ENCODE measurements at places on chromosomes 11 and 22. TPM values are rescaled to one million over a fixed set of nuclear protein-coding genes. Genes with fewer than 3 reads are reported as not detected.

DNA sequence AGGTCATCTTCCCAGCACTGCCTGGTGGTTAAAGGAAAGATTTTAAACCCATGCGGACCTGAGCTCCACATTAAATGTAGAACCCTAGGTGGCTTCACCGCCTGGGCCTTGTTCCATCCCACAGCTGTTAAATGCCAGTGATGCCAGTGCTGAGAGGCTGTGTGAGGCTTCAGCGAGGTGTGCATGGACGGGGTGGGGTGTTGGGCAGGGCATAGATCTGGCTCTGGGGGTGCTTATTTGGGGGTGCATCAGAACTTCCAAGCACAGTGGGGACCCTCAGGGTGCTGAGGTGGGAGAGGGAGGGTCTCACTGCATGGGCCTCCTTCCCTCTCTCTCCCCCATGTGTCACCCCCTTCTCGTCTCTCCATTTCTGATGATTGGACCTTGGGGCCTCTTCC, 90.1 kb upstream of the B3GAT1 start:
- DNase-seq: no peak
- no peak overlapping the region for H3K27ac ChIP-seq
- no peaks in the 10 kb centered on the region for H3K27me3 ChIP-seq
- no peak overlapping the region for H3K4me3 ChIP-seq
- H3K36me3 ChIP-seq: no peaks in the 10 kb centered on the region

- H3K27me3 ChIP-seq: no peaks in the 10 kb centered on the region
- H3K36me3 ChIP-seq: no peaks in the 10 kb centered on the region
- H3K27ac ChIP-seq: no peak overlapping the region
- no peak for DNase-seq
These were observed 25.6 kb upstream of the SORL1-AS1 start for GRCh38 chr11:121478226-121478894.

DNA sequence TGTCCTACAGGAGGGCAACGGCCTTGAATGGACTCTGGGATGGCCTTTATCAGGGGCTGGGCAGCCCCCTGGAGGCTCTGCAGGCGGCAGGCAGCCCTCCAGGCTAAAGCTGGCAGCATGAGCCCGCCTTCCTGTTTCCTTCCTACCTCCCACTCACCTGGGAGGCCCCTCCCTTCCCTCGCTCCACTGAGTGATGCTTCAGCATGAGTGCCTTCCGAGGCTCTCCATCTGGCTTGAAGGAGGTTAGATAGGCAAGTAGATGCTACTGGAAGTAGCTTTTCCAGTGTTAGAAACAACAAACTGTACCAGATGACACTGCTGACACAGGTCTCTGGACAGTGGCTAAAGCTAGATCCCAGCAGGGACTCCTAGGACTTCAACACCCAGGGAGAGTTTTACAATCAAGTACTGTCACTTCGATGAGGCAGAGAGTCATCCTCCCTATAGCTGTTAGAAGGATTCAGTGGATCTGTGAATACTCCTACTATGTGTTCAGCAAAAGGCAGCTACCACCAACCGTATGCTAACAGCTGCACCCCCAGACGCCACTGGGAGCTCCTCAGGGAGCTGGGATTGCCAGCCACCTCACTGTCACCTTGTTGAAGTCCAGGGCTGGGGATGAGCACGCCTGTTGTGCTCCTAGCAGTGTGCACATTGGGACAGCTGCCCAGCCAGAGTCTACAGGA, 4.1 kb upstream of the SLC25A1 start:
- H3K27me3 ChIP-seq: no peaks in the 10 kb centered on the region
- no peaks in the 10 kb centered on the region for H3K36me3 ChIP-seq
- no peak overlapping the region for H3K4me3 ChIP-seq
- H3K4me1 ChIP-seq: peaks cover 17% of the 10 kb centered on the region
- H3K27ac ChIP-seq: no peak overlapping the region
- no peak for DNase-seq

DNA sequence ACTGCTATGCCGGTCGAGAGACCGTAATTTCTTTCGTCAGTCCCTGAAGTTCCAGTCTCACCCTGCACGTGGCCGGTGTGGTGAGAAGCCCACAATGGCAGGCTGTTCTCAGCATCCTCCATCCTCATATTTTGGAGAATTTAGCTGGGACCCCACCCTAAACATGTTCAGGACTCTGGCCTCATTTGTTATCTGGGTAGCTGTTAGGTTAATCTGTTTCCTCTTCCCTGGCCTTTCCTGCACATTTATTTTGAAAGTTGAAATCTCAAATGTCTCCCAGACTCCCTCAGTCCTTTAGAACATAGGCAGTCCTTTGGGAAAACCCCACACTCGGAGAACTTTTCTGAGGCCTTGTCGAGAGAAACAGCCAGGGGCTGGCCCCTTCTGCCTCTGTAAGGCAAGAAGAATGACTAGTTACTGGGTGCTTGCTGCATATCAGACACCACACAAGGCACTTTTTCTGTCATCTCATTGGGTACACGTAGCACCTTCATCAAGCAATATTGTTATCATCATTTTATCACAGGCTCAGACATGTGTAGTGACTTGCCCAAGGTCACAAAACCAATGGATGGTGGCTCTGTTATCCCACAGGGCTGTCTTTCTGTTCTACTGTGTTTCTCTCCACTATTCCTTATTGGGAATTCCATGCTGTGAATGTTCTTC, 109.3 kb upstream of the CRYBB3 start:
- H3K36me3 ChIP-seq: no peaks in the 10 kb centered on the region
- no peak for DNase-seq
- no peak overlapping the region for H3K4me3 ChIP-seq
- no peak overlapping the region for H3K27ac ChIP-seq

Gene SEPTIN3
- total RNA-seq: not detected

Gene ANAPC15
- total RNA-seq: 15.1 TPM

- no peaks in the 10 kb centered on the region for H3K4me1 ChIP-seq
- no peak overlapping the region for H3K4me3 ChIP-seq
- no peaks in the 10 kb centered on the region for H3K27me3 ChIP-seq
- peaks cover 92% of the 10 kb centered on the region for H3K36me3 ChIP-seq
- H3K27ac ChIP-seq: no peak overlapping the region
These were observed 11.7 kb downstream of the ZNF195 start for GRCh38 chr11:3367221-3367620.

Gene MOB2
- 28.7 TPM for total RNA-seq

DNA sequence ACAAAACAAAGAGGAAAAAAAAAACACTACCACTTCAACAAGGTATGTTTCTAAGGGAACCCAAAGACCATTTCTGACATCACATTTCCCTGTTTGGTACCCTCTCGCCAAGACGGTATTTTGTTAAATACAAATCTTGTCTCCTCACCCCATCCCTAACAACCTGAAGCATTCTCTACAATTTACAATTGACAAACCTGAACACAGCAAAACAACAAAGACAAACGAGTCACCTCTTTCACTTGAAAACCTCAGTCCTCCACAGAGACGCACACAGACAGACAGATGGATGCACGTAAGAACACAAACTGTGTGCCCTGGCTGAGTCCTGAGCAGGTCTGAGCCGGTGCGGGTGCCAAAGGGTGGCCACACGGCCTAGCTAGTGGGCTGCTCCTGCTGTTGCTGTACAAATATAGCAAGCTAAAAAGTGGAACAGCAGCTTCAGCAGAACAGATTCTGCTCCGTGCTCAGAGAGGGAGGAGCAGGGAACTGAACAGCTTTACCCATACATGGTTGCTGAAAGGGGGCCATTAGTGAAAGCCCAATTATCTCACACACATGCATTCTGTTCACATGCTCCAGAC, 28.5 kb downstream of the CELF1 start:
- no peaks in the 10 kb centered on the region for H3K27me3 ChIP-seq
- no peak for DNase-seq
- no peak overlapping the region for H3K4me3 ChIP-seq
- H3K4me1 ChIP-seq: peaks cover 53% of the 10 kb centered on the region
- no peaks in the 10 kb centered on the region for H3K36me3 ChIP-seq
- H3K27ac ChIP-seq: peak overlapping the region; percentile 76

DNA sequence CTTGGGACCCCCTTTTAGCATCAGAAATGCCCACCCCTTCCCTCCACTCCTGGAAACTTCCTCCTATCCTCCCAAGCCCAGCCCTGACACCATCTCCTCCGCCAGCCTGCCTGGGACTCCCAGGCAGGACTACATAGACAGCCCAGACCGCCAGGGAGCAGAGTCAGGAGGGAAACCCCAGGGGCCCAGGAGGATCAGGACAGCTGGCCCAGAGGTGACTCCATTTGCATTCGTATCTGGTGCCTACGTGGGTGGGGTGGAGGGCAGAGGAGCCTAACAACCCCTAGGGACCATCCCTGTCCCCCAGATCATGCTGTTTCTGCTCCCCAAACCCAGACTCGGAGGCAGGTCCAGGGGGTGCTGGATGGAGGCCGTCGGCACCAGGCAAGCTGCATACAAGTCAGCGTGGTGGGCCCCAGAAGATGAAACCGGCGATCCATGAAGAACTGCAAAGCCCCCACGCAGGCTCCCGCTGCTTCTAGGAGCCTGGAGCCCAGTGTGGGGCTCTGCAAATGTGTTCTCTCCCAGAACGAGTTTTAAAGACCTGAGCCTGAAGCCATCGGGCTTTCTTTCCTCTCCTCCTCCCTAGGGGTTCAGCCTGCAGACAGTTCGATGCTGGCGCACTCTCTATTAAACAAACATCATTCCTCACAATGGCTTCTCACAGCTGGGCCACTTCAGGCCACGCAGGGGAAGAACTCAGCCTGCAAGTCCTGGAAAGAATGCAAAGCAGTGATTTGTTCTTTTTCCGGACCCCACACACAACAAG, 1506.8 kb downstream of the BRD1 start:
- H3K27ac ChIP-seq: no peak overlapping the region
- no peak overlapping the region for H3K4me3 ChIP-seq
- H3K27me3 ChIP-seq: no peaks in the 10 kb centered on the region
- no peaks in the 10 kb centered on the region for H3K4me1 ChIP-seq

Gene SCN4B
- not detected for total RNA-seq

DNA sequence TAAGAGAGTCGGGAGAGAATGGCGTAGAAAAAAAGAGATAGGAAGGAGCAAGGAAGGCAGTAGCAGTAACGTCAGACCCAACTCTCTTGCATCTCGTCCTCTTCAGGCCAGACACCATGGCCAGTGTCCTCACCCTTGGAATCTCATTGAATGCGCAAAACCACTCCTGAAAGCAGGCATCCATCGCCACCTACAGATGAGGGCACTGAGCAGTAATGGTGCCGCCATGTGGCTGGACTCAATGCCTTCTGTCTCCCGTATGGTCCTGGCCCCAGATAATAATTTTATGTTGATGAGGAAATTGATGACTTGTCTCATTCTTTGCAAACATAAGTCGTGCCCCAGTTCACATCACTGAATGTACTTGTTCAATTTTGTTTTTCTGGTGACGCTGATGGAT, 17.8 kb upstream of the ALX4 start:
- no peaks in the 10 kb centered on the region for H3K4me1 ChIP-seq
- peaks cover 90% of the 10 kb centered on the region for H3K27me3 ChIP-seq
- no peak overlapping the region for H3K27ac ChIP-seq
- no peak overlapping the region for H3K4me3 ChIP-seq
- H3K36me3 ChIP-seq: no peaks in the 10 kb centered on the region

- H3K27me3 ChIP-seq: no peaks in the 10 kb centered on the region
- no peak for DNase-seq
- no peaks in the 10 kb centered on the region for H3K4me1 ChIP-seq
- no peaks in the 10 kb centered on the region for H3K36me3 ChIP-seq
- no peak overlapping the region for H3K27ac ChIP-seq
These were observed 48.4 kb upstream of the RAB1B start for GRCh38 chr11:66219846-66220565.

DNA sequence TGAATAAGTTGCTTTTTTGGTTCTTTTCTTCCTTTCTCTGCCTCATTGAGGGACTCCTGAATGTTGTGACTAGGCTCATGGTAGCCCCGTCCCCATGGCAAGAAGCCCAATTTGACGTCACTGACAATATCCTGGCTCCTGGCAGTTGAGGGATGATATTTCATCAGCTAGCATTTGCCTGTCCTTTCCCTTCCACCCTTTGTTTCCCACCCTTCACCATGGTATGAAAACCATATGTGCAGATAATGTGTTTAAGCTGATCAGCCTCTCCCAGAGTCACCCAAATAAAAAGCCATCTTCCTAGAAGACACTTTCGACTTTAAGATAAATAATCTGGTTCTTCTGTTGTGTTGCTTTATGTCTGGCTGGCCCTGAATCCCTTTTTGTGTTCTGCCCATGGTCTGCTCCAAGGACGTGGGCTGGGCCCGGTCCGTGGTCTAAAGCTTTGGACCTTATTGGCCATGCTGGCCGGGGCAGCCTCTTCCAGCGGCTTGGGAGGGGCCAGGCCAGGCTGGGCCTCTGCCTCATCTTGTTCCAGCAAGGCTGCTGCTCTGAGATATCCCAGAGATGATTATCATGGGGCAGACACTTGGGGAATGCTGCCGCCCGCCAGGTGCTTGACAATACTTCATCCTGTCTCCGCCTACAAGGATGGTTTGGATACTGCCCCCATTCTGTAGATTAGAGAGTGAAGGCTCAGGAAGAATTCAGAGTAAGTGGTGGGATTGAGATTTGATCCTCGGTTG, 5.1 kb downstream of the TSPAN18 start:
- H3K27ac ChIP-seq: peak overlapping the region; percentile 14
- DNase-seq: no peak
- no peaks in the 10 kb centered on the region for H3K36me3 ChIP-seq
- peaks cover 33% of the 10 kb centered on the region for H3K27me3 ChIP-seq

GRCh38 chr11:94129512-94130297, 1.1 kb downstream of the PANX1 start:
- peak overlapping the region; percentile 93 for H3K27ac ChIP-seq
- H3K27me3 ChIP-seq: no peaks in the 10 kb centered on the region
- DNase-seq: peak; percentile 90
- no peaks in the 10 kb centered on the region for H3K36me3 ChIP-seq

DNA sequence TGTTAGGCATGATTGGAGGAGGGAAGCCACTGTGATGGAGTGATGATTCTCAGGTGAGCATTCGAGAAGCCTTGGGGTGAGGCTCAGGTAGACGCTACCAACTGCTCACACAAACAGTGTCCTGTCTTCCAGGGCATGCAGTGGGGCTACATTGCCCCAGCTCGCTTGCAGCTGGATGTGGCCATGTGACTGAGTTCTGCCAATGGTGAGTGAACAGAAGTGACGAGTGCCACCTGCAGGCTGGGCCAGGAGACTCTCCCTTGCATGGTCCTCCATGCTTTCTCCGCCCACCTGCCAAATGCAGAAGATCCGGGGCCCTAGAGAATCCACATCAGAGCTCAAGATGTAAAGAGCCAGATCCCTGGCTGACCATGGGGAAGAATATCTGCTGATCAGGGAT, 195.9 kb downstream of the BCR start:
- H3K4me1 ChIP-seq: no peaks in the 10 kb centered on the region
- H3K27ac ChIP-seq: no peak overlapping the region
- H3K4me3 ChIP-seq: no peak overlapping the region
- DNase-seq: peak; percentile 55
- no peaks in the 10 kb centered on the region for H3K27me3 ChIP-seq

- H3K27me3 ChIP-seq: no peaks in the 10 kb centered on the region
- H3K27ac ChIP-seq: no peak overlapping the region
- no peaks in the 10 kb centered on the region for H3K36me3 ChIP-seq
- H3K4me1 ChIP-seq: no peaks in the 10 kb centered on the region
- no peak for DNase-seq
- H3K4me3 ChIP-seq: no peak overlapping the region
These were observed 104.6 kb downstream of the ALX4 start for GRCh38 chr11:44205352-44205751.

- no peak overlapping the region for H3K4me3 ChIP-seq
- no peaks in the 10 kb centered on the region for H3K4me1 ChIP-seq
- no peaks in the 10 kb centered on the region for H3K27me3 ChIP-seq
- no peak for DNase-seq
These were observed 125.6 kb upstream of the BLID start for GRCh38 chr11:122241566-122241965.

Gene SHISAL1
- 3.4 TPM for total RNA-seq

- no peak overlapping the region for H3K27ac ChIP-seq
- peaks cover 9% of the 10 kb centered on the region for H3K4me1 ChIP-seq
- peaks cover 6% of the 10 kb centered on the region for H3K27me3 ChIP-seq
- DNase-seq: peak; percentile 57
These were observed 14.0 kb upstream of the ARHGAP8 start for GRCh38 chr22:44738347-44738715.
